ENCODE measurements at places on chromosomes 7 and 10.
A peak's percentile ranks its signal among the peaks of the same experiment; 100 is the strongest.

- no peak for DNase-seq
These were observed 76.9 kb downstream of the ELMO1 start for GRCh38 chr7:37371755-37372154.

DNA sequence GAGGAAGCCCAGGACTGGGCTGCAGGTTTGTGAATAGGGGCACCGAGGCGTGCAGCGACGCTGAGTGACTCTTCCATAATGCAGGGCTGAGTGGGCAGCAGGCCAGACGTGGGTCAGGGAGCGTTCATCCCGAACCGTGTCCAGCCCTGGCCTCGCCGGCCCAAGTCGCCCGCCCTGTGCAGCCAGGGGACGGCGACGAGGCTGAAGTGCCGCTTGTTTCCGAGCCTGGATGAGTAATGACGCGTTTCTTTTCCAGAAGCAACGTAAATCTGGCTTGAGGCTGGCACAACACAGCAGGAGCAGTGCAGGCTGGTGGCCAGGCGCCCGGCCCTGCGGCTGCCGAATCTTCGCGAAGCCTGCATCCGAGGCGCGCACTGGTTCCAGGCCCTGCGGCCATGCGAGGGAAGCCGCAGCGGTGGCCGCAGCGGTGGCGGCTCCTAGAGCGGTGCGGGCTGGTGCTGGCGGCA, 74.0 kb upstream of the SEC61G start:
- DNase-seq, result no peak

DNA sequence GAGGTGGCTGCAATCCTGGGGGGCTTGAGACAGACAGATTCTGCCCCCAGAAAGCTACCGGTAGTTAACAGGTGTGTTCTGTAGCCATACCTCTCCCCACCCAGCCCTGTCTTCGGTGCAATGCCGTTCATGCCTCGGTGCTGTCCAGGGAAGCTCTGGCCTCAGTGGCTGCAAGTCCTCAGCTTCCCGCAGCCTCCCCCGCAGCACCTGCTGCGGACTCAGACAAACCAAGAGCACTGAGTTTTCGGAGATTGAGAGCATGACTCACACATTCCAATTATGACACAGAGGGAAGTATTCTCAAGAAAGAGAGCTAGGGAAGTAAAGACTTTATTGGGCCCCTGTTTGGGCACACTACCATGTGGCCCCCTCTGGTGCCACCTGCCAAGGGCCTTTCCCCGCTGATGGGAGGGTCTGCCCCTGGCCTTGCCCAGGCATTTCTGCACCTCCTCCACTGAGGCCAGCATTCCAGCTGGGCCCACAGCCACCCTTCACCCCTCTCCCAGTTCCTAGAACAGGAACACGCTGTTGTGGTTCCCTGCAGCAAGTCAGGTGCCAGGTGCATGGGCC, 30.2 kb upstream of the EZH2 start:
- peak; percentile 3 for DNase-seq

GRCh38 chr7:46220066-46220630, 299.1 kb upstream of the IGFBP3 start:
- DNase-seq, result no peak

- DNase-seq, result no peak
These were observed 127.2 kb downstream of the CELF2 start for GRCh38 chr10:11144626-11145494.

- DNase-seq, result no peak
These were observed 509.5 kb downstream of the PLXNA4 start for GRCh38 chr7:132066761-132067171.

GRCh38 chr10:84049645-84050011, 89.7 kb upstream of the GHITM start:
- DNase-seq, result no peak

DNA sequence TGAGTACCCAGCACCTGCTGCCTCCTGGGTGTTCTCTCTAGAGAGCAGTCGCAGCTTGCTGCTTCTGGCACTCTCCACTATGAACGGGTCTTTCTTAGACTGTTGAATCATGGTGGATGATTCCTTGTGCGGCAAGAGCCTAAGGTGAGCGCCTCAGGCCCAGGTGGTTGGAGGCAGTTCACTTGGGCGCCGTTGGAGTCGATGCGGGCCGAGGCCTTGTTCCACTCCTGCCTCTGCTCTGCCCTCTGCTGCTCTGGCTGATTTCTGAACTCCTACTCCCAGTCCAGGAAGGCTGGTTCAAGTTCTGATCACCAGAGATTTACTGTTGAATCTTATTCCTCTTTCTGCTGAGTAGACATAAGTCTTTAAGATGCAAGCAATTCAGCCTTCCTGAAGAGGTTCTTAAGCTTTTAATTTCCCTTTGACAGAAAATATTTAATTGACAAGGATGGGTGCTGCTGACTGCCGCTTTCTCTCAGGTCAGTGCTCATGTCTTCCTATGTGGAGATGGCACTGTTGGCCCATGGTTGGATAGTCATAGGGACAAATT, 10.4 kb downstream of the YKT6 start:
- no peak for DNase-seq

- DNase-seq, result peak; percentile 22
These were observed 570 bp downstream of the BMS1 start for GRCh38 chr10:42783181-42783549.

DNA sequence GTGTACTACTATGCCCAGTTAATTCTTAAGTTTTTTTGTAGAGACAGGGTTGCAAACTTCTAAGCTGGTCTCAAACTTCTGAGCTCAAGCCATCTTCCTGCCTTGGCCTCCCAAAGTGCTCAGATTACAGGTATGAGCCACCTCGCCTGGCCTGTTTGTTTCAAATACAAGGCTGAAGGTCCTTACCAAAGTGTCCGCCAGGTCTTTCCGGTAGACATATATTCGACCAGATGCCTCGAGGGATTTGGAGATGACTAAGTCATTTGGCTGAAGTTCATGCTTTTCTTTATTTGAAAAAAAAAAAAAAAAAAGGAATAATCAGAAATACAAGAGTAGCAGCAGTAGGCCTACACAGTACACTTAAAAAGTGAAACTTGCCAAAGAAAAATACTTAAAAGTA, 204.5 kb upstream of the CDCA7L start:
- no peak for DNase-seq

- peak; percentile 64 for DNase-seq
These were observed 5.7 kb upstream of the ZYX start for GRCh38 chr7:143375298-143376034.

GRCh38 chr7:128116740-128117139, 85.5 kb upstream of the LRRC4 start:
- DNase-seq, result no peak

DNA sequence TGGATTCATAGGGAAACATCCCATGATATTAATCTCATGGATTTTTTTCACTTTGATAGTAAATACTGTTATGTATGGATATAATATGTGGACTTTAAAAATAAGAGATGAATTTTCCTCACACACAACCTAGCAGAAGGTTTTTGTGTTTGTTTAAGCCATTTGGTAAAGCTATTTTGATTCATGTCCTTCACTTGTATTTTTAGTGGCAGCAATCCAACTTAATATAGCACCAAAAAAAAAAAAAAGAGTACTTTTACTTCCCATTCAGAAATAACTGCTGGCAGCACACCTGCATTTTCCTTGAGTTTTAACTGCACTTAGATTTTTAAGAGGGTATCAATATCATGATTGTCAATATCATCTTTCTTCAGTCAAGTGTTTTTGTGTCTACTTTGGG, 60.0 kb downstream of the MCMBP start:
- DNase-seq, result no peak

GRCh38 chr7:24971333-24972165, 8.4 kb downstream of the OSBPL3 start:
- DNase-seq, result no peak

DNA sequence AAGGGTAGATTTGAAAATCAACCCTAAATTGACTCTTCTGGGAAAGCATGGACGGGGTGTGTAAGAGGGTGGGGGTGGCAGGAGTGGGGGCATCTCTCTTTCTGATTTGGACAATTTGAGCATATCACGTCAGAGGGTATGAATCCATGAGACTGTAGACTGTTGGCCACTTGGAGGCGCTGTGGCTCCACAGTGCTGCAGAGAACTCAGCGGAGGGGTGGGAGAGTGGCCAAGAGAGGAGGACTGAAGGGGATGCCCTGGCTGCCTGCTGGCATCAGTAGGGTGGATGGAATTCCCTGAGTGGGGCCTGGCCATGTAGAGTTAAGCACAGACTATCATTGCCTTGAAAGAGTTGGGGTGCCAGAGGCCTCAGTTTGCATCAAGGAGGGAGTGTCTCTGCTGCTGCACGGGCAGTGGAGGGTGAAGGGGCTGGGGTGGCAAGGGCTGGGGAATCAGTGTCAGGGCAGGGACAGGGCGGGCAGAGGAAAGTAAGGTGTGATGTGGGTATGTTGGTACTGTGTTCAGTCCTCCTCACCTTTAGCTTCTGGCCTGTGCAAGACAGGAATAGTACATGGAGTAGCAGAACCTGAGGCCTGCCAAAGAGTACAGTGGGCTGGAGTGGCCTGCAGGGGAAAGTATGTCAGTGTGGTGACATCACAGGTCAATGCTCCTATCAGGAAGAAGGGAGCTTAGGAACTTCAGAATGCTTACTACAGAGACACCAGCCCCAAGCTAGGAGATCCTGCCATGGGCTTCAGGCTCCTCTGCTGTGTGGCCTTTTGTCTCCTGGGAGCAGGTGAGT, 133.5 kb upstream of the PRSS58 start:
- peak; percentile 49 for DNase-seq

DNA sequence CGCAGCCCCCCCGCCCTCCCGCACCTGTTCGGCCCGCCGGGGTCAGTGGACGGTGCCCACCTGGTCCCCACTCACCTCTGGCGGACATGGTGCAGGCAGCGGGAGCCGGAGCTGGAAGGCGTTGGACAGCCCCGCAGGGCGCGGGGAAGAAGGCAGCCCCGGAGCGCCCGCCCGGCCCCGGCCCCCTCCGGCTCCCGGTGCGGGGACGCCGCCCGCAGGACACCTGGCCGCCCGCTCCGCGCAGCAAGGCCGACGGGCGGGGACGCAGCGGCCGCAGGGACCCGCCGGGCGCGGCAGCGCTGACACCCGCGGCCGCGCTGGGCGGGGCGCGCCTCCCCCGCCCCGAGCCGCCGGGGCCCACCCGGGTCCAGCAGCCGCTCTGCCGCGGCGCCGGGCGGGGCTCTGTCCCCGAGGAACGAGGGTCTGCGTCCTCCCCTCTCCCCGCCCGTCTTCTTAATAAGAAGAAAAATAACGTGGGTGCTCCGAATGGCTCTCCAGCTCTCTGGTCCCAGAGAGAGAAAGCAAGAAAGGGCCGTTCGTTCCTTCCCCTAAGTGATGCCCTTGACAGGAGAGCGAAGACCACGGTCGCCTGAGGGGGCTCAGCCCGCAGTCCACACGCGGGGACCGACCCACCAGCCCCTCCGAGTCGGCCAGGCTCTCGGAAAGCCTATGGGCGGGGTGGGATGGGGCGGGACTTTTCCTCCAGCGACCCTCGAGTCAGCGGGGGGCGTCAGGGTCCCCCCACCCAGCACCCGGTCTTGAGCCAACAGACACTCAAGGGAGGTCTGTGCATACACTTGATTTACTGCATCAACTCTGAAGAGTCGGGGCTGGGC, 53.4 kb upstream of the FHIP2A start:
- DNase-seq, result no peak
